ENCODE measurements at places on chromosomes 6 and 20.

DNA sequence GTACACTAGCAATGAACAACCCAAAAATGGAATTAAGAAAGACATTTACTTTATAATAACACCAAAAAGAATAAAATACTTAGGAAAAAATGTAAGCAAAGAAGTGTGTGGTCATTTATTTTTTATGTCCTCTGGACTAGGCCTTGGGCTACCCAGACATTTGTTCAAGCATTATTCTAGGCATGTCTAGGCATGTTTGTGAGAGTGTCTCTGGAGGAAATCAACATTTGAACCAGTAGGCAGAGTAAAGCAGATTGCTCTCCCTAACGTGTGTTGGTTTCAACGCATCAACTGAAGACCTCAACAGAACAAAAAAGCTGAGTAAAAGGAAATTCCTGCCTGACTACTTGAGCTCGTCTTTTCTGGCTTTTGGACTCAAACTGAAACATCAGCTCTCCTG lies 84.5 kb downstream of the ANKEF1 start:
- no peak for DNase-seq

- no peak for DNase-seq
Measured at GRCh38 chr20:9573335-9574151, 59.2 kb downstream of the LAMP5 start.

DNA sequence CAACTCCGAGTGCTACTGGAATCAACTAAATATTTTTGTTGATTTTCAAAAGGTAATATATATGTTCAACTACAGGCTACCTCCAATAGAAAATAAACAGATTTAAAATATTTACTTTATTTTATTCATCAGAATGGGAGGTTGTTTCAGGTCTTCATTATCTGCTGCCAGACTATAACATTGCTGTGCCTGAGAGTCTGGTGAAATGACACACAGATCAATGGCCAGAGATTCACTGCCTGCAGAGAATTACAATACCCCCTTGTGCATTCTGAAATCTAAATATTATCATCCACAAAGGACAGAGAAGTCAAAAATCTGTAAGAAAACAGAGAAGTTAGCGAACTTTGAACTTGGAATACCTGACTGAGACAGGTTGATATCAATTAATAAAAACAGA lies 667.8 kb upstream of the GJE1 start:
- no peak for DNase-seq

- no peak for DNase-seq
Measured at GRCh38 chr20:51620432-51620831, 77.9 kb upstream of the NFATC2 start.

GRCh38 chr20:34881689-34882088 lies 5.3 kb downstream of the ACSS2 start:
- DNase-seq: no peak

DNA sequence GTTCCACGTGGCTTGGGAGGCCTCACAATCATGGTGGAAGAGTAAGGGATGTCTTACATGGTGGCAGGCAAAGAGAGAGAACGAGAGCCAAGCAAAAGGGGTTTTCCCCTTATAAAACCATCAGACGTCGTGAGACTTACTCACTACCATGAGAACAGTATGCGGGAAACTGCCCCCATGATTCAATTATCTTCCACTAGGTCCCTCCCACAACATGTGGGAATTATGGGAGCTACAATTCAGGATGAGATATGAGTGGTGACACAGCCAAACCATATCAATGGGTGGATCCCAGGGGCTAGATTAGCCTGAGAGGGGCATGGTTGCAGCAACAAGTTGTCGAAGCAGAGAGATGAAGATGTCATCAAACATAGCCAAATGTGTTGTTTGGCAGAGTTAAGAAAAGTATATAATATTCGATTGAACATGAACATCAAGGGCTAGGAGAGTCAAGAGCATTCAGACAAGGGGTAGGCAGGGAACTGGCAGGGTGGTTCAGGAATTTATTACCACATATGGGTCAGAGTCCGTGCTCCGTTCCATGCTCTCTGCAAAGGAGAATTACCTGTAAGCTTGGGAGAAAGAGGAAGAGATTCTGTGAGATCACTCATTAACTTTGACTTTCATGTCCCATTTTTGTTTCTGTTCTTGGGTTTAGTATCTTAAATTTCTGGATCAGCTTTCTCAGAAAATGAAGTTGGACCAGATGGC lies 98.8 kb downstream of the CCDC170 start:
- no peak for DNase-seq

DNA sequence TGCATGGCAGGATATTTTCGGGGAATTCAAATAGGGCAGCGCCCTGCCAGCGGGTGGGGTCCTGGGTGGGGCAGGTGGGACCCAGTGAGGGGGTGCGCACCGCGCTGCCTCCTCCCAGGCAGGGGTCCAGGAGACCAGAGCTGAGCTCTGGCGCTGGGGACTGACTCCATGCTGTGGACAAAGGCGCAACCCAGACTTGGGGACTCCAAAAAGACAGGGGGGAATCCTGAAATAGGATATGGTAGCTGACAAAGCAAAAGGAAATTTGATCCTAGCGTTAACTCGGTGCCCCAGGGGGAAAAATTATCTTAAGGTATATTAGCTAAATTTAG lies 23.6 kb downstream of the TFAP2A start:
- no peak for DNase-seq

- no peak for DNase-seq
Measured at GRCh38 chr6:116405652-116406356, 35.1 kb downstream of the DSE start.

DNA sequence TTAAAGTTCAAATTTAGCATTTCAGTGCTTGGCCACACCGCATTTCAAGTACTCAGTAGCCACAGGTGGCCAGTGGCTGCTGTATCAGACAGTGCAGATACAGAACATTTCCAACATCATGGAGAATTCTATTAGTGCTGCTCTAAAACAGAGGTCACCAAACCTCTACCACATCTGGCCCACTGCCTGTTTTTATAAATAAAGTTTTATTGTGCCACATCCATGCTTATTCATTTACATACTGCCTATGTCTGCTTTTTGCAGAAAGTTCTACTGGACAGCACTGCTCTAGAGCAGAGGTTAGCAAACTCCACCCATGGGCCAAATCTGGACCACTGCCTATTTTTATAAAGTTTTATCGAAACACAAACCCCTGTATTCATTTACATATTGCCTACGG lies 3.7 kb upstream of the PTPRT start:
- no peak for DNase-seq

All from CD8-positive, alpha-beta memory T cell (primary cell).